ENCODE measurements at places on chromosomes 13 and 19.

DNA sequence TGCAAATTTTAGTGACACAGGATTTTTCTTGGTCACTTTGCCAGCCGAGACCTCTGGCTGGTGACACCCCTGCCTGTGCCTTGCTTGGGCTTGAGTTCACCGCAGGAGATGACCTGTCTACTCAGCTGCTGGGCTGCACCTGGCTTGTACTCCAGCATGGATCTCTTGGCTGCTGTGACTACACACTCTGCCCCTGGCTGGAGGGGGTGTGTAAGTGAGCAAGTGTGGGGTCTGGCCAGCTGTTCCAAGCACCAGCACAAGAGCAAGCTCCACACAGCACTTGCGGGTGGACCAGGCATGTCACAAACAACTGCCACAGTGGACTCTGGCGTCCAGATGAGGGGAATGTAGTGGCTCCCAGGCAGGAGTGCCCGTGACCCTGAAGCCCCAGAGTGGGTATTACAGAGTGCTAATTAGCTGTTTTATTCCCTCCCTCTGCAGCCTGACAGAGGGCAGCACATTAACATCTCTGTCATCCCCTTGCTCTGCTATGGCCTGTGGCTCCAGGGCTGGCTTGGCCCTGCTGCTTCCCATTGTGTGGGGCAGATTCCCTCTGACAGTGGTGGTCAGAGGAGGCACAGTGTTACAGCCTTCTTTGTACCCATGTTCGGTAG, 1387.2 kb downstream of the OLFM4 start:
- DNase-seq: no peak

GRCh38 chr13:26095338-26095737, 43.5 kb upstream of the SHISA2 start:
- no peak for DNase-seq

- DNase-seq: peak; percentile 87
Observed at GRCh38 chr19:9586764-9587163, 2.5 kb upstream of the ZNF121 start.

GRCh38 chr13:24168979-24169378, 8.5 kb downstream of the SPATA13 start:
- no peak for DNase-seq

DNA sequence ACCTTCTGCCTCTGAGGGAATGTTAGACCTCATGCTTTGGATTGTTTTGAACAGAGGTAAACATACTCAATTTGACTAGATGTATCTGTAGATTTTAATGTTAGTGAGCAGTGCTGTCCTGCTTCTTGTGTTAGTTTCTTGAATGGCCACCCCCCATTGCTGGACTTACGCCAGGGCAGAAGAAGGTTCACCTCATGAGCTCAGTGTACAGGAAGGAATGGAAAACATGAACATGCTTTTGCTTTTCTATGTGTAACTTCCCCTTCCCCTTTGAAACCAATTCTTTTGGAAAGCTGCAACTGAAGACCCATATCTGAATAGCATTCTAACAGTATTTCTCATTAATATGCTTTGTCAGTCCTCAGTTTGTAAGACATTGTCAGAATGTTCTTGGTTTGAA, 32.3 kb downstream of the WASF3 start:
- DNase-seq: peak; percentile 2

DNA sequence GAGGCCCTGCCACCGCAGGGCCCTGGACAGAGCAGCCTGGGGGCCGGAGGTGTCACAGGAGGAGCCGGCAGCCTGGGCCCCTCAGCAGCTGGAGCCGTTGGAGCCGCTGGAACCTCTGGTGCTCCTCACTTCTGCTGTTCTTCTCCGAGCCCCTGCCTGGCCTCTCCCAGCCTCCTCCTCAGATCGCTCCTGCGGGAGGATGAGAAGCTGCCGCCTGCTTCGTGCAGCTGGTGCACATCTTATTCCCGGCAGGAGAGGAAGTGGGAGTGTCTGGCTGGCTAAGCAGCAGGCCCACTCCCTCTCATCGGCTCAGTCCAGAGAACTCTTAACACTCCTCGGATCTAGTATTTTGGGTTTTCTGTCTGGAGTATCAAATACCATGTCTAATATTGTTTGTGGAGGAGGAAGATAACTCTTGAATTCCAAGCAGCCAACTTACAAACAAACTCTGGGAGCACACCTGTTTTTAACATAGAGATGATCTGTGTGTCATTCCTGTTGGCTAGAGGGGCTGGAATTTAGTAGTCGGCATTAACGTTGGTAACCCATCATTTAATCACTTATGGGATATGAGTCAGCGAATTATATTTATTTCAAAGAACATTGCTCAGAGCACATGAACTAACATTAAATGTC, 37.1 kb upstream of the RNF113B start:
- no peak for DNase-seq

DNA sequence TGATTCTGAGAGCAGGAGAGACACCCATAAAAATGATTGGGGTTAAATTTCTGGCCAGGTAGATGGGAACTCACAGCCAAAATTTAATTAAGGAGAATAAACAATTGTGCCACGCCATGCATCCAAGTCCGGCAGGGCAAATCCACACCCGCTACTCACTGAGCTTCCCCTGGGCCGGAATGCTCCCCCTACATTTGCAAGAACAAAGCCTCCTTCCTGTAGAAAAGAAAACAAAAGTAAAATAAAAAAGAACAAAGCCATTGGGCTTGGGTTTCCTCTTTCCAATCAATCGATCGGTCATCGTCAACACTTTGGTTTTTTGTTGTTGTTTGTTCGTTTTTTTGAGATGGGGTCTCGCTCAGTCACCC, 30.2 kb upstream of the TFDP1 start:
- no peak for DNase-seq

GRCh38 chr19:30862876-30863275, 486.4 kb downstream of the TSHZ3 start:
- DNase-seq: no peak

DNA sequence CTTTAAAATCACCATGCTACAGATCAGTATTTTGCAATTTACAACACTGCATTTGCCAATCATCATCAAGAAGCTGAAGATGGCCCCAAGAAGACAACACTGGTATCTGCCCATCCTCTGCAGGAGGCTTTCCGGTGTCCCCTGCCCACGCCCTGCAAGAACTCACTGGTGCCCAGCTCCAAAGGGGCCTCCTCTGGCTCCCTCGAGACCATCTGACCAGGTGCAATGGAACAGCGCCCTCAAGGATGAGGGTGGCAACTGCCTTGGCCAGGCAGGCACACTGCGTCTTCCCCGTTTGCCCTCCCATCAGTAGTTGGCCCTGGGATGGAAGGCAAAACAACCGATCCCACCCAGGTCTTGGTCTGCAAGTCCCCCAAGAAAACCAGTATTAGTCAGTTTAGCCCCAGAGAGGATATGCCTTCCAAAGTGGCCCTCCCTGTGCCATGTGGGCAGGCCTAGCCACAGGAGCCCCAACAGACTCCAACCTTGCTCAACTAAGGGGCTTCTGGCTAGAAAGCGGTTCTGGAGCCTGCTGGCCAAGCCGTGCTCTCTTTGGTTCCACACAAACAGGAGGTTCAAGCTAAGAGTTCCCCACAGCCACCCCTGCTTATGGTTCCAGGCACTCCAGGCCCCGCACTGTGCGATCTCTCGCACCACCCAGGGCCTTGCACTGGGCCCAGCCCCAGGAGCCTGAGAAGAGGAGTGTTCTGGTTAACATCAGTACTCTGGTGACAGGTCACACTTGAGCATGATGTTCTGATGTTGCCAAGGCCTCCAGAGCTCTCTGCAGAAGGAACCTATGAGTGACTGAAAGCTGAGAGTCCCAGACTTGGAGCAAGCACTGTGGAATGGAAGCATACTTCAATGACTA, 4.7 kb downstream of the PCID2 start:
- no peak for DNase-seq

DNA sequence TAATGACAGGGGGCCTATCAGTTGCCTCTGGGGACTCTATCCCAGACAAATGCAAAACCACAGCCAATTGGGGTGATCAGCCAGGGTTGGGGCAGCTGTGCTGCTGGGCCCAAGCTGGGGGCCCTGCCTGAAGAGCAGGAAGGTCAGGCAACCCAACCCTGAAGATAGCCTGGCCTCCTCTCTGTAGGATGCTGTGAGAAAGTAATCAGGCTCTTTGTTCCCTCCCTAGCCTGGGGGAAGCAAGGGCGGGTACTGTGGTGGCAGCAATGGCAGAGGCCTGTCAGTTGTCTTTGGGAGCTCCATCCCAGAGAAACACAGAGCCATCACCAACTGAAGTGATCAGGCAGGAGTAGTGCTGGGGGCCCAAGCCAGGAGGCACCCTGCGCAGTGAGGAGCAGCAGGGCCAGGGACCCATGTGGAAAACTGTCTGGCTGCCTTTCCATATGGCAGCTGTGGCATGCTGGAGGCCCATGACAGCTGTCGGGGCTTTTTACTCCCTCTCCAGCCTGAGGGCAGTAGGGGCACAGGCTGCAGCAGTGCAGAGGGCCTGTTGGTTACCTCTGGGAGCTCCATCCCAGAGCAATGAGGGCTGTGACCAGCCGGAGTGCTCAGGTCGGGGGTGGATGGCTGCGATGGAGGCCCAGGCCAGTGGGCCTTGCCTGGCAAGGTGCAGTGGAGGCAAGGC, 73.6 kb upstream of the ATP12A start:
- no peak for DNase-seq

DNA sequence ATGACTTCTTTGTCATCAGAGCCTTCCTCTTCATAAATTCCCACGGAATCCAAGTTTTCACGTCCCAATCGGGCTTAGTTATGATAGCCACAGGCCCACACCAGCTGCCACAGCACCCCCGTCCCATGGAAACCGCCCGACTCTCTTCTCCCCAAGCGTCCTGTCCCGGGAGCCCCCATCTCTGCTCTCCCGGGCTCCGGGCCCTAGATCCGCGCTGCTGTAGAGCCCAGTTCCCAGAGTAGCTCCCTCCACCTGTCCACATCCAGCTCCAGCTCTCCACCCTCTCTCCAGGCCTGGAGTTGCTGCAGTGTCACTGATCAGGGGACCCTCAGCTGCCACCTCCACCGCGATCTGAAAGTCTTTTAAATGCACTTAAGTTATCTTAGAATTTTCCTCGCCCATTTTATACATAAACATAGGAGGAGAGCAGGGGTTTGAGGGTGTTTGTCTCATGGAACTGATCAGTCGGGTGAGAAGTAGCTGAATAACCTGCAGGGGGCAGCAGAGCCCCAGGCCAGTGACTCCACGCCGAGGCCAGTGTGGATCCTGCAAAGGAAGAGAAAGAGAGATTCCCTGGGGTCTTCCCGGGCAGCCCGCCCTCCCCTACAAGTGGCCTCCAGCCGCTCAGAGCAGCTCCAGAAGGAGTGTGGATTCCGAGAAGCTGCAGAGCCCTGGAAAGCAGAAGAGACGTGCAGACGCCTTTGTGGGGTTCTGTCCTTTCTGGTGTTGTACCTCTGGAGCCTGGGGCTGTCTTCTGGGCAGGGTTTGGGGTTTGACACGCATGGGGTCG, 1.1 kb upstream of the ZNF763 start:
- DNase-seq: no peak

- DNase-seq: no peak
Observed at GRCh38 chr19:38617283-38617763, 430 bp downstream of the MAP4K1 start.

- DNase-seq: no peak
Observed at GRCh38 chr13:44854313-44855060, 134.8 kb downstream of the NUFIP1 start.

- DNase-seq: peak; percentile 29
Observed at GRCh38 chr13:95156208-95156607, 145.0 kb downstream of the ABCC4 start.

GRCh38 chr19:19737559-19738332, 4.8 kb upstream of the ZNF14 start:
- no peak for DNase-seq

DNA sequence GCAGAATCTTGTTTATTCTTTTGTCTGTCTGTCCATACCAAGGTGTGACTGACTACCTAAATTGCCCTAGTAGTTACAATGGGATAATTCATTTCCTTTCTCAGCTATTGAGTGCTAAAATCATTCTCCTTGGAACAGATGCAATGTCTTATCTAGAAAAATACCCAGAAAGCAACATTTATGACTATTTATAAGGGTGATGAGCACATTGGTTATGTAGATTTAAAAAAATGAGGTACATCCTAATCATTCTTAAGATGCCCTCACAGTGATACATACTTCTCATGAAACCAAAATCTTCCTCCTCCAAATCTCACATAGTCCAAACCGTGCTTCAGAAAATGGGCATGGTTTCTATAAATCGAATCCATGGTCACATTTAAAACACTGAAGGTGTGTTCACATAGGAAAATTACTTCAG, 11.6 kb upstream of the UBE2L5 start:
- DNase-seq: no peak

DNA sequence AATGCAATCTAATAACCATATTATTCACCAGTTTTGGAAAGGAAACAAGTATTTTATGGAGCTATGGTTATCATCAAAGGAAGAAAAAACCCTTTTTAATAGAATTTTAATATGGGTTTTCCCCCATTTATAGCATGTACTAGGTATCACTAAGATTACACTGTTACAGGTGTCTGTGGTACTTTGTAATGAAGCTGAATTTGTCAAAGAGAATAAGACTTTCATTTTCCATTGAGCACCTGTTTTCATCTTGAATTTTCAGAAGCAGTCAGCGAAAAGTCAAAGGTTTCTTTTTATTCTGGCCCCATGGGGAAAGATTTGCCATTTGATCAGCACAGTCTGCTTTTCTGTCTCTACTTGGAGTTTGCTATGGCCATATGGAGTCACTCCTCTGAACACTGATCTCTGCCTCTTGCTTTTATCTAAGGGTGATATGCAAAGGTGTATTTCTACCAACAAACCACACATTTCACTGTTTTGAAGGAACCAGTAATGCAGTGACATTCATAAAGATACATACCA, 590.0 kb downstream of the DCT start:
- DNase-seq: no peak

- DNase-seq: no peak
Observed at GRCh38 chr19:35671818-35672217, 5.5 kb downstream of the UPK1A start.

DNA sequence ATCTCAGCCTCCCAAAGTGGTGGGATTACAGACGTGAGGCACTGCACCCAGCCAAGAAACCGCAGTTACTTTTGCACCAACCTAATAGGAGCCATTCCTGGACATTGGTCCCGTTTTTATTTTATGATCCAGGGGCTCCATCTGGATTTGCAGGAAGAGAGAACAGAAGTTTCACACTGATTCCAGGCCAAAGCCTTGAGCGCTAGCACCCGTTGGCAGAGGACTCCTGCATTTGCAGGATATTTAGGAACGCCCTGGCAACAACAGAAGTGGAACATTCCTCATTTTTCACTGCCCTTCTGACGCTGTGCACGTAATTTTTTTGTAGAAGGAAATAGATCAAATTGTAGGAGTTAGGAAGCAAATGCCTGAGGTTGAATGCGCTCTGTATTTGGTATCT, 11.7 kb upstream of the SULT2A1 start:
- DNase-seq: no peak

- no peak for DNase-seq
Observed at GRCh38 chr13:83568019-83568418, 314.3 kb downstream of the SLITRK1 start.
